ENCODE measurements at places on chromosomes 11 and 22.

- DNase-seq = no peak
These were observed 73.8 kb upstream of the CDON start for GRCh38 chr11:126136507-126136906.

GRCh38 chr22:28948424-28948823 is 65.1 kb downstream of the ZNRF3 start:
- no peak for DNase-seq

GRCh38 chr22:38144025-38144405 is 33.5 kb upstream of the BAIAP2L2 start:
- DNase-seq = no peak

DNA sequence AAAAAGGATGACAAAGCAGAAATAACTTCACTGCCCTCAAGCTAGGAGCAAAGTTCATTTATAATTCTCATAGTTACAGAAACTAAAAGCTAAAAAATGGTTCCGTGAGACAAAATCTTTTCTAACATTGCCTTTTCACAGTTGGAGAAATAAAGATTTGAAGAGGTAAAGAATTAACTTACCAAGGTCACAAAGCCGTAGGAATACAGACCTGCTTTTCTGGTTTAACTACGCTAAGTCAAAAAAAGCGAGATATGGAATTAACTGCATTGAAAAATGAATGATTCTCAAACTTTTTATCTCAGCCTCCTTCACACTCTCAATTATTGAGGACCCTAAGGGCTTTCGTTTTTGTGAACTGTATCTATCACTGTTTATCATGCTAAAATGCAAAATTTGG is 95.3 kb downstream of the SLC17A6 start:
- no peak for DNase-seq
